Activated CD8-positive, alpha-beta T cell treated with anti-CD3 and anti-CD28 coated beads, Interleukin-2, amount 10 ng/mL, durations not matched to agents 7 days and 5 days (primary cell): ENCODE measurements at places on chromosomes 16 and 17. TPM values are rescaled to one million over a fixed set of nuclear protein-coding genes. Genes with fewer than 3 reads are reported as not detected.

TMEM204 gene
- 35.1 TPM for total RNA-seq

TBC1D3K gene
- total RNA-seq: not detected

GRCh38 chr17:63998050-63998720 lies at the start of gene PRR29:
Gene PRR29, plus strand, starts transcription at chr17:63998351. Its CDS starts 14 bp downstream, at chr17:63998365.
- peak; percentile 79 for DNase-seq

- DNase-seq: peak; percentile 43
Observed at GRCh38 chr17:45873728-45874127, 20.6 kb upstream of the MAPT start.

GRCh38 chr16:89723279-89724250 lies 2.2 kb downstream of the ZNF276 start:
- peak; percentile 96 for DNase-seq

DNA sequence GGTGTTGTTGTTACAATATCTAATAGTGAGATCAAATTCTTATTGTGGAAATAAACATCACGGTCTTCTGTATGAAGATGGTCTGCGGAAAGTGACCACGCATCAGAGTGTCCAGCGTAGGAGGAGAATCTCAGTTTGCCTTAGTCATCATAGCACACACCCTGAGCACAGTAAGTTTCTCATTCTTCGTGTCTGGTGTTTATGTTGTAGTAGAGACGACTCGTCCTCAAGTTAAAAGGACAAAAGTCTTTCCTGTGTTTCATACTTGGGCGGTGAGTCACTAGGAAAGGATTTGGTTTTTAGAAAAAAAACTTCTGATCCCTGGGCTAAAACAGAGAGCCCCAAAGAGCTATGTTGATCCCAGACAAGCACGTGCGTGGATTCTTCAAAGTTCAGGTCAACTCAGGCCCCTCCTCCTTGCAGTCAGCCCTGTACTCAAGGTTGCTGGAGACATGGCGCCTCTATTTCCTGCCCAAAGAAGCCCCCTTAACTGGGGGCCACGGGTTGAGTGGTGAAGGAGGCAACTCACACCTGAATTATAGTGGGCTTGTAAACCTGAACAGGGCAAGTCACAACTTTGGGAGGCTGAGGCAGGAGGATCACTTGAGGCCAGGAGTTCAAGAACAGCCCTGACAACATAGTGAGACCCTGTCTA lies 170.4 kb downstream of the ZFHX3 start:
- DNase-seq: no peak

KCNJ2 gene
- total RNA-seq: not detected

DNA sequence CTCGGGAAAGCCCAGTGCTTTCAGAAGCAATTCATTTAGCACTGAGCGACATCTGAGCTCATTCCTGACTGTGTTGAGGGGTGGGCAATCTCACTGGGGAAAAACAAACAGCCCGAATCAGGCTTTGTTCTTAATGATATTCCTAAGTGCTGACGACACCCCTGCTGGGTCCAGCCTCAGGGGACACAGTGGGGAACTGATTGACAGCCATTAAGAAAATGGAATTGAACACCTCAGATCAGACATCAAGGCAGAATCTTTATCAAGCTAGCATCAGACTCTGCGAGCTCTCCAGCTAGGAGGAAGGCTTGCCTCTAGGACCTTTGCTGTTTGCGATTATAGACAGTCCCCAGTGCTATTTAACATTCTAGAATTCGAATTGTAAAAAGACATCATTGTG lies 22.5 kb upstream of the LYRM9 start:
- no peak for DNase-seq

GRCh38 chr17:29613856-29614255 lies 8.9 kb downstream of the CORO6 start:
- DNase-seq: no peak

DNA sequence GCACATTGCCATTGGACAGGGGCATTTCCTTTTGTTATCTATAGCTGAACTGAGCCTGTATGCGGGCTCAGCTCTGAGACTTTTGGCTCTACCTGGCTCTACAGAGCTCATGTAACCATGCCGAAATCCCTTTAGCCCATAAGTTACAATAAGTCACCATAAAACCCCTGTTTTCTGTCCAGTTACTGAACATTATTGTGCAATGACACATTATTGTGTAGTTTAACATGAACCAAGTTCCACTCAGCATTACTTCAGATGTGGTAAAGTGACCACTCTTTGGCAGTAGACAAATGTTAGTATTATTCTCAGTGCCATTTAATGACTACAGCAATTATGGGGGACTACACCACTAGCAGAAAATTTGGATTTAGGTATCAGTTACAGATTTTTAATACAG lies 65.4 kb upstream of the RASL10B start:
- no peak for DNase-seq

OGFOD1 gene
- 41.8 TPM for total RNA-seq

DNA sequence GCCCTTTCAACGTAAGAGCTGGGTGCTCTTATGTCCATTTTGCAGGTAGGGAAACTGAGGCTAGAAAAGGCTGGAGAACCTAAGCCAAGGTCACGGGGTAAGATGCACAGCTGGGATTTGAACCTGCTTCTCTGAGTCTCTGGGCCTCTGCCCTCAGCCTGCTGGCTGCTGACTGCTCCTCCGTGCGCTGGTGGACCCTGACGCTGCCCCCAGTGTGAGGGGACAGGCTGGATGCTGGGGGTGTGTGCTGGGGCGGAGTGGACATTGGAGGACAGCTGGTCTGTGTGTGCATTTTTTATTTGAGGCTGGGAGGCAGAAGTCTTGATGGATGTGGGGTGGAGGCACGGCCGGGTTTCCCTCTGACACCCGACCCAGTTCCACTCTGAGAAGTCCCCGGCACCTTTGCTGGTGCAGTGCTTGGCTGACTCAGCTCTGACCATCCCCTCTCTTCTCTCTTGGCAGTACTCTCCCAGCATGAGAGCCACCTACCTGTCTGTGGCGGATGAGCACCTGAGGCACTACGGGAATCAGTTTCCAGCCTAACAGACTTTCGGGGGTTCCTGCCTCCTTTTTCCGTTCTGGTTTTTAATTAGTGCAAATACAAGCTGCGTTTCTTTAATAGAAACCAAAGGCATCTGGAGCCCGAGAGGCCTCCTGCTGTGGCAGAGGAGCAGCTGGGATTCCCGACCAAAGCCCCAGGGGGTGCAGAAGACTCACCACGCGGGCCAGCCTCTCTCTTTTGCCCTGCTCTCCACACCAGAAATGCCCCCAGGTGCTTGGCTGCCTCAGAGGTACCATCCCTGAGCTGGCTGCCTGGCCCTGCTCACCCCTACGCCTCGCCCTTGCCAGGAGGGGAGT lies 14.1 kb upstream of the DNAI2 start:
- DNase-seq: no peak

GRCh38 chr17:58560511-58560910 lies 46.1 kb upstream of the MTMR4 start:
- no peak for DNase-seq

CDH13 gene
- not detected for total RNA-seq

EVPLL gene
- total RNA-seq: not detected

MT1A gene
- not detected for total RNA-seq

DNA sequence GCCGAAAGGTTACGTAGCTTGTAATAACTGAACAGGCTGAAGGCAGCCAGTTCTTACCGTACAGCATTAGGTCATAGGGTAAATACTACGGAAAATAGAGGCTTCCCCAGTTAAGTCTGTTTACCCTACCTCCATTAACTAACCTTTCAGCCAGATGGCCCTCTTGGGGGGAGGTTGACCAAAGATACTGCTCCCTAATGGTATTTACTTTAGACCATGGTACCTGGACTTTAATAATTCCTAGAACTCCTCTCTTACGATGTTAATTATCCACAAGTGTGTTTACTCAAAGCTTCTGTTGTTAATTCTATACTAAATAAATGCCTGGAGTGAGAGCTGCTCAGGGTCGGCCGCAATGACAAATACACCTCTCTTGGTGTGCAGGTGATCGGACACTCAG lies 9.8 kb upstream of the ADAT1 start:
- DNase-seq: no peak

- no peak for DNase-seq
Observed at GRCh38 chr17:66865151-66865550, 30.2 kb downstream of the CACNG5 start.

DNA sequence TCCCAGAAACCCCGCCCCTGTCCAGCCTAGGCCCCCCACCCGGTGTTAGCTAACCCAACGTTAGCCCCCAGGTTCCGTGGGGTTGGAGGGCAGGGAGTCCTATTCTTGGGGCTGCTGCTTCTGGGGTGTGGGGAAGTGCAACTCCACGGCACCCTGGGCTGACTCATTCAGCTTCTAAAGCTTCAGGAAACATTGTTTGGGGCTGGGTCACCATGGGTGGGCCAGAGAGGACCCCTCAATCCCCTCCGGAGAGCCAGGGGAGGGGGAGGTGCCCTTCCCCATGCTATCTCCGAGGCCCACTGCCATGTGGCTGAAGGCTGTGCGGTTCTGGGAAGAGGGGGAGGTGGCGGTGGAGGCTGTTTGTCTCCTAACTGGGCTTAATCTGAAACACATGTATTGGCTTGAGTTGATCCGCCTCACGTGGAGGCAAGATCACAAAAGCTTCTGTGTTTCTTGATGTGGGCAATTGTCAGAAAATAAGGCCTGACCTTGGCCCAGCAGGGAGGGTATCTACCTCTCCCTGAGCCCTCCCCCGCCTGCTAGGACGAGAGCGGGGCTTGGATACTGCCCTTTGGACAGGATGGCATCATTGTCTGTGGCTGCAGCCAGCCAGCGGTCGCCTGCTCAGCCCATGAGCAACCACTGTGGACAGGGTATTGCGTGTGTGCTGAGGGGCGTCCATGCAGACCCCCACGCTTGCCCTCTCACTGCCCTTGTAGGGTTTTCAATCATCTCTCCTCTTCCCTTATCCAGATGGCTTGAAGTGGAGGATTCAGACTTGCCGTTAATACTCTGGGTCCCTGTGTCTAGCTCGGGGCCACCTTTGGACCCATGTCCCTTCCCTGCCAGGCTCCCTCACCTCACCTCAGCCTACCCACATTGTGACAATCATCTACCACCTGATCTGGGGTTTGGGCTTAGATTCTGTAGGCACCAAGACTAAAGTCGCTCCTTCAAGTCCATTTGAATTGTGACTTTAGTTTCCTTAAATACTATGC lies 1.3 kb downstream of the SERPINF1 start:
- DNase-seq: no peak

DNA sequence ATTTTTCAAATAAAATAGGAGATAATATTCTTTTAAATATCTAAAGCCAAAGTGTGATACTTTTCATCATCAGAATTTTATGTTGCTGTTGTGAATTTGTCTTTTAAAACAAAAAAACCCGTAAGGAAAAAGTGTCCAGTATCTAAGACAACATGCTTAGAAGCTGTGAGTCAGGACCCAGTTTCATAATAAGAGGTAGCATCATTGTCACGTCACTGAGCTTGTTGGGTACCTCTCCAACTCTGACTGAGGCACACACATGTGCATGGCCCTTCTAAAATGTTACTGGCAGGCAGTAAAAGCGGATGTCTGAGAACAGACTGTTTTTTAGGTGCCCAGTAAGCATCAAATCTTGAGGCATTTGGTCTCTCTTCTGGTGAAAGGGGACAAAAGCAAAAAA lies 2.5 kb downstream of the CIAPIN1 start:
- DNase-seq: no peak

CCL17 gene
- not detected for total RNA-seq

RTN4RL1 gene
- total RNA-seq: 0.18 TPM

GRCh38 chr17:27577884-27578717 lies 52.9 kb upstream of the LGALS9 start:
- no peak for DNase-seq
